ENCODE measurements at places on chromosomes 4 and X.

DNA sequence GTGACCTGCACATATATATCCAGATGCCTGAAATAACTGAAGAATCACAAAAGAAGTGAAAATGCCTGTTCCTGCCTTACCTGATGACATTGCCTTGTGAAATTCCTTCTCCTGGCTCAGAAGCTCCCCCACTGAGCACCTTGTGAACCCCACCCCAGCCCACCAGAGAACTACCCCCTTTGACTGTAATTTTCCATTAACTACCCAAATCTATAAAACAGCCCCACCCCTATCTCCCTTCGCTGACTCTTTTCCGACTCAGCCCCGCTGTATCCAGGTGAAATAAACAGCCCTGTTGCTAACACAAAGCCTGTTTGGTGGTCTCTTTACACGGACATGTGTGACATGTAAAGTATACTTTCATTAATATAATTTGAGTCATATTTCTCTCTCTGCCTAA, 320.3 kb upstream of the TECRL start:
- DNase-seq, result no peak

DNA sequence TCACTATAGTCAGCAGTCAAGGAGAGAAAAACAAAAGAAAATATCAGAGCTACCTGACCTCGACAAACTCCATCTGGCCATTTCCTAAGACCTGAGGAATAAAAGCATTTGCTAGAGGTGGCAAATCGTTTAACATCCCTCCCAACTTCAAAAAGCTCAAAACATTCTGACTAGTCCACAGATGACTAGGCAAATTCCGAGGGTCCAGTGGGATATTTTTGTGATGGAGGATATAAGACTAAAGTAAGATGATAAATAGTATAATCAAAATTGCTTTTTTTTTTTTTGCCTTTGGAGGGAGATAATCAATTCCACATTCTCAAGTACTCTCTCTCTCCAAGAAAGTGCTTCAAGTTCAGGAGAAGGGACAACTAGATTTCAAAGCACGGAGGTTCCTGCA, 119.1 kb upstream of the ETNPPL start:
- no peak for DNase-seq

GRCh38 chr4:142434519-142435224, 411.4 kb downstream of the INPP4B start:
- no peak for DNase-seq

GRCh38 chr4:85834934-85835333, 360.0 kb downstream of the ARHGAP24 start:
- no peak for DNase-seq

DNA sequence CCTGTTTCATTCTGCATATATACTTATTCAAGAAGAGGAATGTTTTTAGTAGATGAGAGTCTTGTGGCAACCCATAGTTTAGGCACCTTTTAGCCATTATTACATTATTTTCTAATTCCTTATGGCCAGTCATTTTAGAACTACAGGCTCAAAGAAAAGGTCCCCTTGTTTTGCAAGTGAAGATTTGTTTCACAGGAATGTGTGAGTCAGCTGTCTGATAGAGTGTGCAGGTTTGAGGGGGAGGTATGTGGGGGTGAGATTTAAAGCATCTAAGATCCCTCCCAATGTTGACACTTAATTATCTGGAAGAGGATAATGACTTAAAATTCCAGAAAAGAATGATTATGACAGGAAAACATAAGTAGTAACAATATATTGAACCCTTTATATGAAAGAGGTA, 495.6 kb downstream of the KCNIP4 start:
- DNase-seq, result no peak
